ENCODE measurements at places on chromosomes 3 and 15. TPM values are rescaled to one million over a fixed set of nuclear protein-coding genes. Genes with fewer than 3 reads are reported as not detected.
A peak's percentile ranks its signal among the peaks of the same experiment; 100 is the strongest.

DNA sequence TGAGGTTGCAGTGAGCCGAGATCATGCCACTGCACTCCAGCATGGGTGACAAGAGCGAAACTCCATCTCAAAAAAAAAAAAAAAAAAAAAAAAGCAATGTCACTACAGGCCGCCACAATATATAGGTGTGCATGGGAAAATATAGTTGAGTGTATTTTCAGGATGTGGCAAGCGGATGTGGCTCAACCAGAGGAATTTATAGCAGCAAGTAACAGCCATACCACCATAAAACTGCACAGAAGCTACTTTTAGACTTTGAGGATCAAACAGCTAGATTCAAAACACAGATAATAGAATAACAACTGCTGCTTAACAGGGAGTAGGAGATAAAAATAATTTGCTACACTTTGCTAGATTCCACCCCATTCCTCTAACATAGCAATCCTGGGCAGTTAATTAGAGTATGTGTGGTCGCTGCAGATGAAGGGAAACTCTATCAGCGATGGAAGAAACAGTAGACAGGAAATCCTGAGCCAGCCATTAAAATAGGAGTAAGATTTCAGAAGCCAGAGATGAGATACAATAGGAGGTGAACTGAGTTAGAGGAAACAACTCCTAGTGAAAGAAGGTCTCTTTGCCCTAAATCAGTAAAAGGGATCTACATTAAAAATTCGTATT is 318.7 kb upstream of the STT3B start:
- no peak for DNase-seq

- no peak for DNase-seq
These were observed 98.9 kb downstream of the ULK4 start for GRCh38 chr3:41863024-41863423.

GRCh38 chr3:183818041-183818620 is 7.2 kb downstream of the MAP6D1 start:
- DNase-seq, result no peak

GRCh38 chr3:35744419-35744818 is 105.1 kb downstream of the ARPP21 start:
- DNase-seq, result no peak

ITIH4 gene
- 8.2 TPM for total RNA-seq

- DNase-seq, result no peak
These were observed 107.1 kb upstream of the TSC22D2 start for GRCh38 chr3:150300852-150301517.

- DNase-seq, result peak; percentile 54
These were observed 29.4 kb upstream of the ATP8B4 start for GRCh38 chr15:50148362-50148963.

GRCh38 chr15:59686389-59686788 is 2.7 kb downstream of the BNIP2 start:
- DNase-seq, result no peak

ZNF774 gene
- total RNA-seq, result 4.1 TPM

BFSP2 gene
- not detected for total RNA-seq

LRRC58 gene
- 5.2 TPM for total RNA-seq

TGM4 gene
- not detected for total RNA-seq

- no peak for DNase-seq
These were observed 47.6 kb downstream of the PHLDB2 start for GRCh38 chr3:111906656-111907055.

DNA sequence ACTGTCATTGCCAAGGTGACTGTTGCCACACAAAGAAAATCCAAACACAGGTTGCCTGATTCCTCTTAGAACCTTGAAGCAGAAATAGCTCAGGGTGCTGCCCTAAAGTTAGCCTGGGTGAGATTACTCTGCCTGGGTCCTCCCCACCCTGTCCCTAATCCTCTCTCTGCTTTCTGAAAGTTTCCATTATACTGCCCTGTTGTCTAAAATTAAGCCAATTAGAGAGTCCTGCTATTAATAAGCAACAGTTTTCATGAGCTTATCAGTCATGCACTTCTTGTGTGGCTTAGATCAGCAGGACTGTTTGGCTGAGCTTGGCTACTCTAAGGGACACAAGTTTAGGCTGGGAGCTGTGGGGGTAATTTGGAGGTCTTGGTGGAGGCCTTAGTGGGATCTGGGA is 334.7 kb upstream of the LRRFIP2 start:
- DNase-seq, result no peak

Data from endothelial cell (in vitro differentiated cells).